Cardiac muscle cell (in vitro differentiated cells and primary cell): ENCODE measurements at places on chromosomes 13 and 19.

DNA sequence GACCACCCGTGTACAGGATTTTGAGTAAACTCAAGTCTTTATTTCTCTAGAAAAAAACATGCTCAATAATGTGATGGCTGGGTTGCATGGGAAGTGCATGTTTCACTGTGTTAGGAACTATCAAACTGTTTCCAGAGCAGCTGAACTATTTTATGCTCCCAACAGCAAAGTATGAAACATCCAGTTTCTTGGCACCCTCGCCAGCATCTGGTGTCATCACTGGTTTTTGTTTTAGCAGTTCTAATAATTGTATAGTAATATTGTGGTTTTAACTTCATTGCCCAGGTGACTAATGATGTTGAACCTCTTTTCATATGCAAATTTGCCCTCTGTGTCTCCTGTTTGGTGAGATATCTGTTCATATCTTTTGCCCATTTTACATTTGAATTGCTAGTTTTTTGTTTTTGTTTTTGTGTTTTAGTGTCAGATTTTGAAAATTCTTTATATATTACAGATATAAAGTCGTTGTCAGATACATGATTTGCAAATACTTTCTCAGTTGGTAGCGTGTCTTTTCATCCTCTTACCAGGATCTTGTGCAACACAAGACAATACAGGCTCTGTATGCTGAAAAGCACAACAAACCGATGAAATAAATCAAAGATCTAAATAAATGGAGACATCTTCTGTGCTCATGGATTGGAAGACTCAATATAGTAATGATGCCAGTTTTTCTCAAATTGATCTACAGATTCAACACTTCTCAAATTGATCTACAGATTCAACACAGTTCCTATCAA lies 87.8 kb downstream of the IPO5 start:
- no peaks in the 10 kb centered on the region for H3K27me3 ChIP-seq
- H3K4me1 ChIP-seq: no peaks in the 10 kb centered on the region
- no peak for DNase-seq
- H3K27ac ChIP-seq: no peak overlapping the region
- no peak overlapping the region for H3K4me3 ChIP-seq

DNA sequence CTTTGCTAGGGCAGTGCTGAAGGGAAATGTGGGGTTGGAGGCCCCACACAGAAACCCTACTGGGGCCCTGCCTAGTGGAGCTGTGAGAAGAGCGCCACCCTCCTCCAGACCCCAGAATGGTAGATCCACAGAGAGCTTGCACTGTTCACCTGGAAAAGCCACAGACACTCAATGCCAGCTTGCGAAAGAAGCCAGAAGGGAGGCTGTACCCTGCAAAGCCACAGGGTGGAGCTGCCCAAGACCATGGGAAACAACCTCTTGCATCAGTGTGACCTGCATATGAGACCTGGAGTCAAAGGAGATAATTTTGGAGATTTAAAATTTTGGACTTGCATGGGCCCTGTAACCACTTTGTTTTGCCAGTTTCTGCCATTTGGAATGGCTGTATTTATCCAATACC lies 615.4 kb upstream of the MIR17HG start:
- H3K4me3 ChIP-seq: no peak overlapping the region
- no peaks in the 10 kb centered on the region for H3K4me1 ChIP-seq
- no peak for DNase-seq
- H3K36me3 ChIP-seq: no peaks in the 10 kb centered on the region
- no peak overlapping the region for H3K27ac ChIP-seq

DNA sequence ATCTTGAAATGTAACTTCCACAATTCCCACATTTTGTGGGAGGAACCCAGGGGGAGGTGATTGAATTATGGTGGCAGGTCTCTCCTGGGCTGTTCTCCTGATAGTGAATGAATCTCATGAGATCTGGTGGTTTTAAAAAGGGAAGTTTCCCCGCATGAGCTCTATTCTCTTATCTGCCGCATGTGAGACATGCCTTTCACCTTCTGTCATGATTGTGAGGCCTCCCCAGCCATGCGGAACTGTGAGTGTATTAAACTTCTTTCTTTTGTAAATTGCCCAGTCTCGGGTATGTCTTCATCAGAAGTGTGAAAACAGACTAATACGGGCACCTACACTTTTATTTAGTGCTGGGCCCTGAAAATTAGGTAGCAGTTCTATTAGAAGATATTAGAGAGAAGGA lies 45.8 kb downstream of the TNFSF13B start:
- H3K4me1 ChIP-seq: no peaks in the 10 kb centered on the region
- H3K27ac ChIP-seq: no peak overlapping the region
- no peak for DNase-seq
- no peaks in the 10 kb centered on the region for H3K36me3 ChIP-seq

DNA sequence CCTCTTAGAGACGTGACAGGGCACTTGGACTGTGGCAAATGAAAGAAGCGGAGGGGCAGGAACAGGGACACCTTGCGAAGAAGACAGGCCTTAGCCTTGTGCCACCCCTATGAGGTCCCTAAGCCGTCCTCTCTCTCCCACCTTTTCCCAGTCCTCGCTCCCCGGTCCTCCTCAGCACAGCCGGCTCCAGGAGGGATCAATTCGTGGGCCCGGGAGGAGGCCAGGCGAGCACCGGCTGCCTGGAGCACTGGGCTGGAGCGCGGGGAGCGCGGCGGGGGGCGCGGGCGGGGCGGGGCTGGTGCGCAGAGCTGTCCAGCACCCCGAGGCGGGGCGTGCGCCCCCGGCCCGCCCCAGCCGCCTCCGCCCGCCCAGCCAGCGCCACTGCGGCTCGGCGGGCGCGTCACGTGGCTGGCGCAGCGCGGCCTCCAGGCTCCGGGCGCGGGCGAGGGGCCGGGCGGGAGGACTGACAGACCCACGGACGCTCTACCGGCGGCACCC lies at the start of gene LRP3:
Gene LRP3 (plus strand): TSS at position 466 of the 498 bp plus-strand sequence. CDS start 456 bp downstream, outside the sequence.
- H3K27ac ChIP-seq: no peak within 1 kb of the TSS
- no peaks in the 10 kb centered on the region for H3K36me3 ChIP-seq
- H3K4me3 ChIP-seq: peak within 1 kb of the TSS; percentile 89
- no peaks in the 10 kb centered on the region for H3K27me3 ChIP-seq

DNA sequence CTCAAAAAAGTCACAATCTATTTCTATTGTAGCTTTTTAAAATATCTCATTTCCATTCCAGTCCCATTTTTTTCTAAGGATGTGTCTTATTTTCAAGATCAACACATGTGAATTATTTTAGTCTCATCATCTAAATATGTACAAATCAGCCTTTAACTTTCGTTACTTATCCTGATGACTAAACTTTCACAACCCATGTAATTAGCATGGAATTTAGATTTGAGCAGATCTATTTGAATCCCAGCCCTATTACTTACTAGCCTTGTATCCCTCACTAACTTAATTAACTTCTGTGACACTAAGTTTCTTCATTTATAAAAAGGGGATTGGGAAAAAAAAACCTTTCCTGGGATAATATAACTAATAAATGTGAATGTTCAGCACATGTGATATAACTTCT lies 81.1 kb downstream of the UFM1 start:
- no peaks in the 10 kb centered on the region for H3K4me1 ChIP-seq
- H3K36me3 ChIP-seq: no peaks in the 10 kb centered on the region
- H3K27ac ChIP-seq: no peak overlapping the region
- no peak overlapping the region for H3K4me3 ChIP-seq
- DNase-seq: no peak

GRCh38 chr13:30791354-30792001 lies 56.1 kb downstream of the ALOX5AP start:
- H3K27ac ChIP-seq: no peak overlapping the region
- H3K4me1 ChIP-seq: no peaks in the 10 kb centered on the region
- no peak overlapping the region for H3K4me3 ChIP-seq
- no peaks in the 10 kb centered on the region for H3K36me3 ChIP-seq

GRCh38 chr19:16164222-16164890 lies 9.0 kb downstream of the CIB3 start:
- no peaks in the 10 kb centered on the region for H3K27me3 ChIP-seq
- H3K27ac ChIP-seq: no peak overlapping the region
- no peak overlapping the region for H3K4me3 ChIP-seq
- no peak for DNase-seq
- no peaks in the 10 kb centered on the region for H3K4me1 ChIP-seq
- H3K36me3 ChIP-seq: no peaks in the 10 kb centered on the region

- no peaks in the 10 kb centered on the region for H3K27me3 ChIP-seq
- no peak for DNase-seq
- no peaks in the 10 kb centered on the region for H3K4me1 ChIP-seq
- no peak overlapping the region for H3K27ac ChIP-seq
These were observed 624.4 kb upstream of the KLHL1 start for GRCh38 chr13:70732611-70733010.

- no peak overlapping the region for H3K27ac ChIP-seq
- H3K36me3 ChIP-seq: no peaks in the 10 kb centered on the region
- no peak overlapping the region for H3K4me3 ChIP-seq
- no peaks in the 10 kb centered on the region for H3K4me1 ChIP-seq
- DNase-seq: no peak
These were observed 326.1 kb upstream of the TSHZ3 start for GRCh38 chr19:31675193-31675913.
